ENCODE measurements at places on chromosomes 1 and 21. TPM values are rescaled to one million over a fixed set of nuclear protein-coding genes. Genes with fewer than 3 reads are reported as not detected.

DNA sequence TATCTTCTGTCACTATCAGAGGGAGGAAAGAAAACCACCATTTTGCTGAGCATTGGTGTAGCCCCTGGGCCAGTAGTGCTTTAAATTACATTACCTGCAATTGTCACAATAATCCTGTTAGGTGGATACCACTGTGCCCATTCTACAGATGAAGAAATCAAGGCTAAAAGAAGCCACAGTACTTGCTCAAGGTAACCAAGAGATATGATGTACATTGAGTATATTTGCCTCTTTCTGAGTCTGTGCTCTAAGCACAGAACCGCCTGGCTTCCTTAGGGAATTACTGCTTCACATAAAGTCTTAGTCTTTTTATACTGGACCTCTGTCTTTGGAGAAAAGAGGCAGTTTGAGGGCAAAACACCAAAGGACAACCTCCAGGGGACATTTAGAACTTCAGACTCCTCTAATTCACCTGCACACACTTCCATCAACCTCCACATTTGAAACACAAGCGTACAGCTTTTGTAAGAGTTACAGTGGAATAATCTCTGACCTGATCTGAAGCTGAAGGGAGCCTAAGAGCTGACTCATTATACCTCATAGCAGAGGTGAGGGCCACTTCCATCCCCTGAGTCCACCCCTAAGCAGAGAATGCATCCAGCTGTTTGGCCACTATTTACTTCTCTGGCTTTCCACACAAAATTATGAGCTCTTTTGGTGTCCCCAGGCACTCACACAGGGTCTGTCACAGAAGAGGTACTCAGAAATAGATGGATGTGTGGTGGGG is 61.8 kb downstream of the PLPP3 start:
- DNase-seq, result no peak

GRCh38 chr21:14947613-14948160 is 117.1 kb downstream of the NRIP1 start:
- DNase-seq, result no peak

GRCh38 chr1:59690171-59690930 is 124.4 kb upstream of the HOOK1 start:
- DNase-seq, result no peak

GRCh38 chr1:56056438-56057287 is 522.7 kb downstream of the PLPP3 start:
- no peak for DNase-seq

DNA sequence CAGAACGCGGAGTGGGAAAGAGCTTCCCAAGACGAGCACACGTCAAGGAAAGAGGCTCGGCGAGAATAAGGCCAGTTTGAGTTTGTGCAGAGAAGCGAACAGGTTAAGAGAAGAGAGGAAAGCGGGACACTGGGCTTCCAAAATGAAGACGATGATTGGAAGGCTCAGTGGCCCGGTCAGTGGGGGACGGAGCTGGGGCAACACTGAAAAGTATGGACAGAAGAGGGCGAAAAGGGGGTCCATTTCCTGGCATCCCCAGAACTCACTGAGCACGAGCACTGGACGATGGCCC is 258 bp downstream of the CCT3 start:
- no peak for DNase-seq

DNA sequence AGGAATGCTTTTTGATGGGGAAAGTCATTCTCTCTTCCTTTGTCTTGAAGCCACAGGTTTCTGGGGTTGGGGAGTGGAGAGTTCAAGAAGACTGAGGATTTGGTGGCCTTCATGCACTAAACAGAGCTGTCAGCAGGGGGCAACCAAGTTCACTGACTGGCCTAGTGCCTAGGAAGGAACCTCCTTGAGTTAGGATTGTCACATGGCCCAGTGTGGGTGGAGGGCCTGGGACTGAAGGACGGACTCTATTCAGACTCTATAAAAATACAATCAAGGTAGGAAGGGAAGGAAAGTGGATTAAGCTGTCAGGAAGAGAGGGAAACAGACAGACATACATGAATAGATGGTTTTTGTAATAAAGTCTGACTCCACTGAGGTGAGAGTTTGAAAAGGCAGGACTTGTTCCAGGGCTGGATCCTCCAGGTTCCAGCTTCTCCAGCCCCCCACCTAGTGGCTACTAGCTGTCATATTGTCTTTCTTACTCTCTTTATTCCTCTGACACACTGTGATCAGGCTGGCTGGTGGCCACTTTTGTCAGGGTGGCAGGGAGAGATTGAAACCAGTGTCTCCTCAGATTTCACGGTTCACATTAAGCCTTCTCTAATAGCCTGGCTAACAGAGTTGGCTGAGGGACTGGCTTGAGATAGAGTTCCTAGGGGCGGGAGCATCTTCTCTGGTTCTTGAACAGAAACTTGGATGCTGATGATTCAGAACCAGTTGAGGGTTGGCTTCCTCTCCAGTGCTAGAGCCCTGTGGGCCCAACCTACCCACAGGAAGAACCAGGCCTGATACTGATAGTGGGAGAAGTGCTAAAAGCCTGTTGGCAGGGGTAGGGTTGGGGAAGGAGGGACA is 4.1 kb upstream of the SH3BGRL3 start:
- peak; percentile 86 for DNase-seq

DNA sequence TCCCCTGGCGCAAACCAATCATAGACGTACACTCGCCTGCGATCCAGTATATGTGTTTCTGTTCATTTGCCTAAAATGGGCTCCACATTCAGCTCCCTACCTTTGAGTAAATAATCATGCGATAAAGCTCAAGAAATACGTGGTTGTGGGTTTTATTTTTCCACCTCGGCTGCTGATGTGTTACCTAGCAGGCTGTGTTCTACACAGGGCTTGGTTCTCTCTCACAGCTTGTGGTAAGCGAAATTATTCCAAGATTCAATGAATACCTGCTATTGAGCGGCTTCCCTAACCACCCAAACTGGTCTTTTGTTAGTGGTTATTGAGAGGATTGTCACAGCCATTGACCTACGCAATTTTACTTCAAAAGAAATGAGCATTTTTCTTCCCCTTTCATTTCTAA is 180.2 kb downstream of the PBX1 start:
- no peak for DNase-seq

- no peak for DNase-seq
Measured at GRCh38 chr21:41667136-41667535, 99.7 kb downstream of the RIPK4 start.

GRCh38 chr1:245715291-245715701 is 560.5 kb downstream of the KIF26B start:
- DNase-seq, result peak; percentile 33

DNA sequence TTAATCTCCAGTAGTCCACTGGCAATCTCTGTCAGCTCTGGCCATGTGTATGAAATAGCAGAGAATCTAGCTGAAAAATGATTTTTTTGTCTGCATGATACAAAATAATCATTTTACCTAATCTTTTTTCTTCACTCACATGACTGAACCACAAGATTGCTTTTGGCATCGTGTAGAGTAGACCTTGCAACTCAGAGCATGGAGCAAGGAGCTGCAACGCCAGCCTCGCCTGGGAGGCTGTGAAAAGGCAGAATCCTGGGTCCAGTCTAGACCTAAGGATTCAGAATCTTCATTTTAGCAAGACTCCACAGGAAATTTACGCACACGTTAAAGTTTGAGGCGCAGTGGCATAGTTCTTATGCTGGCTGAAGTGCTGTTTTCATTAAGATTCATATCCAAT is 40.2 kb downstream of the TOMM20 start:
- no peak for DNase-seq

GRCh38 chr1:156481527-156481926 is 19.0 kb downstream of the MEF2D start:
- DNase-seq, result no peak

GRCh38 chr1:54950006-54950368 is 30.4 kb upstream of the TMEM61 start:
- DNase-seq, result no peak

DNA sequence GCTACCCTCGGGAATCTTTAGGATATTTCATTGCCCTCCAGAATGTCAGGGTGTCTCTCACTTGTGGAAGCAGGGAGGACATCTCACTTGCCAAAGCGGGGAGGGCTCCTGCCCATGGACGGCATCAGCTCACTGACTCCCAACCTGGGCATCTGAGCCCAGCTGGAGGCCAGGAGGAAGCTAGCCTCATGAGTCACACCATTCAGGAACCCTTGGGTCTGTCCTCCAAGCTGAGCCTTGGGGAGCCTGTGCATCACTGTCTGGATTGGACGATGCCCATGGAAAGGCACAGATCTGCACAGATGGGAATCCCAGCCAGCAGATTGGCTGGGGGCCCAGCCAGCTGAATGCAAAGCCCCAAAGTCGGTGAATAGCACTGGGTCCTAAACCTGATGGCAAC is 25.2 kb downstream of the WNT3A start:
- no peak for DNase-seq

GRCh38 chr21:18831942-18832676 is 428.5 kb upstream of the TMPRSS15 start:
- DNase-seq, result no peak

GRCh38 chr1:193140254-193140653 is 18.4 kb downstream of the CDC73 start:
- DNase-seq, result no peak

GRCh38 chr21:46173573-46173972 is 10.7 kb downstream of the SPATC1L start:
- DNase-seq, result no peak

DNA sequence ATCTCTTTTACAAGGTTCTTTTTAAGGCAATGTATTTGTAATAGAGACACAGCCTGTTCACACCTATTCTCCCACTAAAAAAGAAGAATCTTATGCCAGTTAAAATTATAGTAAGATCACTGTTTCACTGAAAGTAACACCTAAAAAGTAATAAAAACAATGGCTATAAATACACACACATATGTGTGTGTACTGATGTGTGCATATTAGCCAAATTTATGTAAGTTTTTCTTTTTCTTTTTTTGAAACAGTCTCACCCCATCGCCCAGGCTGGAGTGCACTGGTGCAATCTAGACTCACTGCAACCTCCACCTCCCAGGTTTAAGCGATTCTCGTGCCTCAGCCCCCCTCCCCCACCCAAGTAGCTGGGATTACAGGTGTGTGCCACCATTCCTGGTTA is 56.8 kb upstream of the SLC30A10 start:
- no peak for DNase-seq

DNA sequence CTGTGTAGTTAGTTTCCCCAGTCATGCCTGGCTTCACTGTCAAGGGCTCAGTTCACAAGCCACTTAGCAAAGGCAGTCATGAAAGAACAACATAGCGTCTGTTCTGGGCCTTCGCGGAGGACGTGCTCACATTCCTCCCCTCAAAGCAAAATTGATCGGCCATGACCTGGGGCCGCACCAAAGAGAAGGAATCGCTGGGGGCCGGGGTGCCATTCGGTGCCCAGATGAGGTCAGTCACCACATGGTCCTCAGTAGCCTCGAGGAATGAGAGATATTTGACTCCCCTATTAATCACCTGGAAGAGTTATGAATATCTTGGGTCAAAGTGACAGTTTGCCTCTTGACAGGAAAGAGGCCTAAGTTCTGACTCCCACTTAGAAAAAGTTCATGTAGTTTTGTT is 251.1 kb upstream of the JUN start:
- DNase-seq, result no peak

GRCh38 chr1:239993366-239993765 is 98.3 kb upstream of the FMN2 start:
- DNase-seq, result no peak

DNA sequence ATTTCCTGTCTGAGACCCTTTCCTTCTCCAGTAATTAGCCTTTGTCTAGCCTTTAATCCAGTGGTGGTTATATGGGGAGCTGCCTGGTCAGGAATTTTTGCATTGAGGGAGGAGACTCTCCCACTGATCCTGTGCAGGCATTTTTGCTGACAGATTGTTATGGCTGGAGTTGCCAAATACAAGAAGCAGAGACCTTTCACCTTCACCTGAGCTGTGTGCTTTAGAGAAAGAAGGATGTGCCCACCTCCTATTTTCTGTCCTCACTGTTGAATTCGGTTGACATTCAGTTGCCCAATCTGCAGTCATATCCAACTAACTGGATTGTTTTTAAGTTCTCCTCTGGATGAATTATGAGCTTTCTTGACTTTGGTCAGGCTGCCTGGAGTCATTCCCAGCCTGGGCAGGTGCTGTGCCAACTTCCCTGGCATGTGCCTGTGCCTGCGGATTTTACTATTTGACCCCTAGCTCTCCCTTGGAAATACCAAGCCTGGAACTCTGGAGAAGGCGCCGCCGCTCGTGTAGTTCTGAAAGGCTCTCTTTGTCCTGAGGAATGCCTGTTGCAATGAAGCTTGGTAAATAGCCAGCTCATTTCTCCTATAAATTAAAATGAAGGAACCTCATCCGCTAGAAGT is 143.9 kb downstream of the NOS1AP start:
- no peak for DNase-seq

DNA sequence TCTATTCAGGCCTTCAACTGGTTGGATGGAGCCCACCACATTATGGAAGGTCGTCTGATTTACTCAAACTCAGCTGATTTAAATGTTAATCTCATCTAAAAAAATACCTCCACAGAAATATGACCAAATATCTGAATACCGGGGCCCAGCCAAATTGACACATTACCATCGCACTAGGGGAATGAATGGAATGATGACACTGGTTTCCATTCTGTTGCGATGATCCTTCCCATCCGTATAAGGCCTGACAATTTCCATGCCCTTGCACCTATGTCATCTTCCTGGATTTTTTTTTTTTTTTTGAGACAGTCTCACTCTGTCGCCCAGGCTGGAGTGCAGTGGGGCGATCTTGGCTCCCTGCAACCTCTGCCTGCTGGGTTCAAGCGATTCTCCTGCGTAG is 397.5 kb downstream of the KIF26B start:
- no peak for DNase-seq

DNA sequence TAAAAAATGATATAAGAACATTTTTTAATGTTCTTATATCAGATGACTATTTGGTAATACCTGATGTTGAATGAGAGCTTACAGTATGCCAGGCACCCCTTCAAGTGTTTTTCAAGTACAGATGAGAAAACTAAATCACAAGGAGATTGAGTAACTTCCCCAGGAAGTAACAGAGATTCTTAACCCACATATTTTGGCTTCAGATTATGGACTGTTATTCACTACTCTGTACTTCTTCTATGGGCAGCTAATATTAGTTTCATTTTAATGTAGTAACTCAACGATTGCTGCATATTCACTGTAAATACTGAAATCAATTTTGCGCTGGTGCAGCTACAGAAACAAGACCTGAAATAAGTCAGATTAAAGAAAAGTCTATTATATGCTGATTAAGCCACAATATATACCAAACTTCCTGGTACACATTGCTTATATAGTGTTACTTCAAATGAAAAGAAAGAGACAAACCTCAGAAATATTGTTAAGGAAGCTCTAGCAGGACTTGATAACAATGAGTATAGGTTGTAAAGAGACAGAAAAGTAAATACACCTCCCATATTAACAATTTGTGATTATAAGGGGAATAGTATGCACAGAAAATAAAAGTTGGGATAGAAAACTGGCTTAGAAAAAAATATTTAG is 19.7 kb downstream of the DPYD start:
- DNase-seq, result no peak

- DNase-seq, result no peak
Measured at GRCh38 chr21:39648879-39649278, 36.1 kb downstream of the B3GALT5 start.

CDC7 gene
- total RNA-seq, result 8.4 TPM

PDXK gene
- 833 TPM for total RNA-seq

ADCY10 gene
- not detected for total RNA-seq

MAP1LC3C gene
- not detected for total RNA-seq

UBE2U gene
- not detected for total RNA-seq

PLCH2 gene
- total RNA-seq, result 0.74 TPM

CIART gene
- total RNA-seq, result 15.3 TPM
